ENCODE measurements at places on chromosomes 7 and 10.

DNA sequence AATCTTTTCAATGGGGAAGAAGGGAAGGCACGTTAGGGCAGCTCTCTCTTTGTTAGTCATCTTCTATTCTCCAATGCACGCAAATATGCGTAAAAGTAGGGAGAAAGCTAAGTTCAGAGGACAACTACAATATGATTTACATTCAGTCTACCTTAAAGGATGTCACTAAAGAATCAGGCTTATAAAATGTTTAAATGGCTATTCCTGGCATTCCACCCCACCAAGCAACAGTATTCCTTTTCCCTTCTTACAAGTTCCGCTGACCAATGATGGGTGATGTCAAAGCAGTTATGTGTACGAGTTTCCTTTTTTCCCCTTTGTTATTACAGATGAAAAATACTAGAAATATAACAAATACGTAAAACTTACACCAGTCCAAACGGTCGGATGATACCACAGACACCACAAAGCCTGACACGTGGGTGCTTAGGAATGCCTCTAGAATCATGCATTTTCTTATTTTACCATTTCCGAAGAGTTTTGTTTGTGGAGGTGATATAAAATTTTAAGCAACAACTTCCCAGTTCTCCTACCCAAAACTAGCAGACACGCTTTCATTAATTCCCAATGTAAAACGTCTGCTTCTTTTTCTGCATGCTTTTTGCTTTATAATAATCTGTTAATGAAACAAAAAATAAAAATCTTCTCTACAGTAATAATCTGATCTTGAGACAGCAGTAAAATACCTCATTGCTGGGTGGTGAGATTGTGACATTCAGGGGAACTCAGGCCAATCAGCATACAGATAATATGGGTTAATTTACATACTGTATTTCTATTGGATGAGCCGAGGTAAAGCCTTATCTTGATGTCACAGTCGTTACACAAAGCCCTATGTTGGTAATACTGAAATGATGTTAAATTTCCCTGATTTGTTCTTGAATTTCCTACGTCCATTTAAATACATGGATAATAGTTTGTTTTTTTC, 708 bp upstream of the GPR85 start:
- peak; percentile 95 for DNase-seq

GRCh38 chr7:50645186-50645585, 80.0 kb upstream of the DDC start:
- no peak for DNase-seq

GRCh38 chr10:58721601-58722281, 209.1 kb downstream of the BICC1 start:
- no peak for DNase-seq

- no peak for DNase-seq
These were observed 28.8 kb upstream of the GPR26 start for GRCh38 chr10:123637326-123637880.

GRCh38 chr10:112202561-112203241, 19.1 kb upstream of the GPAM start:
- peak; percentile 37 for DNase-seq

- DNase-seq = peak; percentile 45
These were observed 40.5 kb downstream of the PRSS2 start for GRCh38 chr7:142811154-142811737.

GRCh38 chr7:65992526-65992925, 10.5 kb upstream of the GUSB start:
- DNase-seq = no peak

DNA sequence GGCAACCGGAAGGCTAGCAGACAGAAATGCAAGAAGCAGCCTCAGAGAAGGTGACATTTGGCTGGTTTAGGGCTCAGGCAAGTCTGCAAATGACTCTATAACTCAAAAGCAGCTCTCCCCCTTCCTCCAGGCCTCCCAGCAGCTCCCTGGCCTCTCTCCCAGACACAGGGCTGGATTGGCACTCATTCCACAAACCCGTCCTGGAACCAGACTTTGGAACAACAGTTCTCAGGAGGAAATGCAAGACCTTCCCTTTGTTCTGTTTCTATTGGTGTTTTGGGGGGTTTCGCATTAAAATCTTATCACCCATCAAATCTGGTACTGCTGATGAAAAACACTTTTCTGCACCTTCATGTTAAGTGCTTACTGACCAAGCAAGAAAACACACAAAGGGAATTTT, 40.3 kb upstream of the EFCAB10 start:
- no peak for DNase-seq

- DNase-seq = no peak
These were observed 128.6 kb downstream of the OAT start for GRCh38 chr10:124289851-124290795.

DNA sequence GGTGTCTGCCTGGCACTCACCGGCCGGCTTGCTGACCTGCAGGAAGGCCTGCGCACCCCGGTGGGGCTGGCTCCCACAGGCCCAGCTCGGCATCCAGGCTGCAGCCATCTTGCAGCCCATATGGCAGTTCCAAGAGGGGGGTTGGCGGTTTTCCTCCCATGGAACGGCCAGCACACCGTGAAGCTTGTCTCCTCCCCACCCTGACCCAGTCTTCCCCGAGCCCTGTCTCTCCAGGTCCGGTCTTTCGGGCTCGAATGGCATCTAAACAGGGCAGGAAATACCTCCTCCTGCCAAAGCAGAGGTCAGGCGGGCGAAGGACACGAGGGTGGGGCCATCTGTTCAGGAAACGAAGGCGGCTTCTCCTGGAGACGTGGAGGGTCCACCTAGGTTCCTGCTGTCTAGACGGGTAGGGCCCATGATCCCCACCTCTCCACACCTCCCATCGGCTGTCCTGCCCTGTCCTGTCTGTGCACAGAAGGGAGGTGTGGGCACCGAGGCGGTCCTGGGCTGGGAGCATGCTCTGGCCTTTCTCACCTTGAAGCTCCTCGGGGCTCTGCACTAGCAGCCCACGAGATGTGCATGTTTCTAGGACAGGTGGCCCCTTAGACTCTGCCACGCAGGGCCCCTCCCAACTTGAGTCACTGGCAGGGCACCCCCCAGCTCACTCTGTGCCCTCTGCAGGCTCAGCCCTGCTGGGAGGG, 113.7 kb upstream of the DIP2C start:
- no peak for DNase-seq

DNA sequence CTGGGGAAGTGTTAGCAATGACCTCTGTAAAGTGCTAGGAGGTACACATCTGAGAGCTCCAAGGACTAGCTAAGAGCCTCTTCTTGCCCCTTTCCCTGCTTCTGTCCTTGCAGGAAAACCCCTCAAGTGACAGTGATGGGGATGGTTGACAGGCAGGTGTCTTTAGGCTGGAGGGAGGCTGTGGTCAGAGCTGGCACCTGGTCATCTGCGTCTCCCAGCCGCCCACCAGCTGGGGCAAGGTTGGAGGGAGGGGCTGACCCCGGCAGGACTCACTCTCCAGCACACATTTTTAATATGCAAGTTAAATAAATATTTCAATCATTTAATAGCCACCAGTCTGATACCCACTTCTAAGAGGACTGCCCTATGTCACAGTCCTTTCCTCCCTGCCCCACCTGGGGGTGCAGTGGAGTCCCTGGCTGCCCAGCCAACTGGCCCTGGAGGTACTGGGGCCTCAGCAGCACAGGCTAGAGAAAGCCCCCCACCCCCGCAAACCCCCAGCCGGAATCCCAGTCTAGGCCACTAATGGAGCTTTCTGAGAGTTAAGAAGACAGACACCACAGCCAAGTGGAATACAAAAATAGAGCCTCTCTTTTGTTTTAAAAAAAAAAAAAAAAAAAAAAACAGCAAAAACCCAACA, 6.3 kb downstream of the FGF8 start:
- no peak for DNase-seq

DNA sequence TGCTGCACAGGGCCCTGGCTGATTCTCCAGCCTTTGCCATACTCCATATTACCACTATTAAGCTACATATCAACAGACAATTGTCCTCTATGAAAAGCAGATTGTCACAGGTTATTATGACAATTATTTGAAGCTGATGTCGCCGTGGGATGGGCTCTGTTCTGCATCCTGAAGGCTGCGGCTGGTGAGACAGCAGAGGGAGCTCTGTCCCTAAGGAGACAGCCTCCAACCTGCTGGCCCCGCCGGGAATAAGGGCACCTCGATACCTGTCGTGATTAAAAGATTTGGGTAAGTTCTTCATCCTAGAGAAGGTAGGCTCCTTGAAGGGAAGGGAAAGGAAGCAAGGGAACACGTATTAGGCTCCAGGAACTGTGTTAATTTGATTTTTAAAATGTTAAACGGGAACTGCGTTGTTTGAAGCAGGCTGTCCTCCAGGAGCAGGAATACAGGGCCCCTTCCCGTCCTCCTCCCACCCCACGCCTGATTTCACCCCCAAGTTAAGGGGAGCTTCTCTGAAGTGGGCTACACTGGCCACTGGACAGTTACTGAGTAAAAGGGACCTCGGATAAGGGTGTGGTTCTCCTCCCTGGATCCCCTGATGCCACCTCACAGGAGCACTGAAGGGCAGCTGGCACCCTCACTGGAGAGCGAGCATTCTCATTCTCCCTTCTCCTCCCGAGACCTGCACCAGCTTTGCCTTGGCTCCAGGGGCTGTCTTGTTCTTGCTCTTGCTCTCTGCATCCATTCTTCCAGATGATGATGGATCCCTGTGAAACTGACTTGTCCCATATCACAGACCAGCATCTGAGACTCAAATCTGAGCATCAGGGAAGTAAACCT, 11.8 kb upstream of the TIAL1 start:
- peak; percentile 23 for DNase-seq

DNA sequence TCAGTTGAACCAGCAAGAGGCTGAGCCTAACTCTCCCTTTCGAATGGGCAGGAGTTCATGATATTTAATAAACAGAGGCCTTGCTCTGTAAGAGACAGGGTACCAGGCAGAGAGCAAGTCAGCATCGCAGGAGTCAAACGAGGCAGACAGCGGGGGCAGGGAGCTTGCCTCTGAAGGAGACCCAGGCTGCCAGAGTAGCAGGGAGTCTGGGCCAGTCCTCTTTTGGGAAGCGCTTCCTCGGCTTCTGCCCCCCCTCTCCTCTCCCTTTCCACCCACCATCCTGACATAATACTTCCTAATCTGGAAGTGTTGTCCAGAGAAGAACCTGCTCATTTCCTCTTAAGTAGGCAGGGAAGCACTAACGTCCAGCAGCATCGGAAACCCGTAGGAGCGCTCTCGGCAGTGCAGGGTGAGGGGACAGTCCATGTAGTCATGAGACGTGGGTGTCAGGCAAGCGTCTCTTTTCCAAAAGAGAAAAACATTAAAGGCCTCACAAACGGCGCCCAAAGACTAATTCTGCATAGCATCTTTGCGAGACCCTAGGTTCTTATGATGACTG, 171.1 kb downstream of the EGFR start:
- DNase-seq = no peak

GRCh38 chr10:87000491-87000890, 19.6 kb upstream of the FAM25A start:
- DNase-seq = peak; percentile 26

- no peak for DNase-seq
These were observed 181.9 kb upstream of the TCF7L2 start for GRCh38 chr10:112768121-112768520.

GRCh38 chr10:49654036-49654693, 25.3 kb upstream of the C10orf53 start:
- DNase-seq = no peak

- DNase-seq = no peak
These were observed 2.7 kb downstream of the HBP1 start for GRCh38 chr7:107171496-107171895.

GRCh38 chr7:133071506-133071905, 10.4 kb downstream of the CHCHD3 start:
- DNase-seq = no peak

GRCh38 chr10:73828161-73828560, 16.8 kb upstream of the NDST2 start:
- DNase-seq = peak; percentile 62

DNA sequence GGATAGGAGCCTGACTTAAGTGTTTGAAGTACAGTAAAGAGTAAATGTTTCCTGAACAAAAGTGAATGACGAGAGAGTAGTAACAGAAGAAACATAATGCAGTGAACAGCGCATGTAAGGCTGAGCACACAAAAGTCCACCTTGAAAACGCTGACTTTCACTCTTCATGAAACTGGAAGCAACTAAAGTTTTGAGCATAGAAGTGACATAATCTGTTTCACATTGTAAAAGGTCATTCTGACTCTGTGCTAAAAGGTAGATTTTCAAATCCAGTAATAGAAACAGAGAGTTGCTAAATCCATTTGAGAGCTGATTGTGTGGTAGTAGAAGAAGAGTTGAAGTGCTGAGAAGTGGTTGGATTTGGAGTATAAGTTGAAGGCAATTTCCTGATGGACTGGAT, 1037.0 kb downstream of the CNTNAP2 start:
- no peak for DNase-seq

DNA sequence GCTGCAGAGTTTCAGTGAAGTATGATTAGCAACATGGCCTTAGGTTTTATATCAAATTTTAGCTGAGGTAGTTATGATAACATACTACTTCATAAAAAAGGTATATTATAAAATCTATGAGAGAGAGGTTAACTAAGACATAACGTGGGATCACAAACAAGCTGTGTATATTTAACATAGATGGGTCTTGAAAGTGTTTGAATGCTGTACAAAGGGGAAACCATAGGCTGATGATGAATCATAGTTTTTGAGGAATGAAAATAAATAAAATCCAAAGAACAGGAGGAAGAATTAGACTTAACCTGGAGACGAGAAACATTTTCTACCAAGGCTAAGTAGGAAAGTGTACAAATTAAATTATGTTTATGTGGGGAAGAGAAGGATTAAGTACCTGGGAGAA, 119.0 kb downstream of the GNAI1 start:
- no peak for DNase-seq

- DNase-seq = no peak
These were observed 24.1 kb downstream of the AGAP3 start for GRCh38 chr7:151110236-151110940.

- peak; percentile 44 for DNase-seq
These were observed 81.3 kb upstream of the AGR3 start for GRCh38 chr7:16963044-16963443.

GRCh38 chr7:43531700-43532099, 51.2 kb upstream of the STK17A start:
- no peak for DNase-seq

DNA sequence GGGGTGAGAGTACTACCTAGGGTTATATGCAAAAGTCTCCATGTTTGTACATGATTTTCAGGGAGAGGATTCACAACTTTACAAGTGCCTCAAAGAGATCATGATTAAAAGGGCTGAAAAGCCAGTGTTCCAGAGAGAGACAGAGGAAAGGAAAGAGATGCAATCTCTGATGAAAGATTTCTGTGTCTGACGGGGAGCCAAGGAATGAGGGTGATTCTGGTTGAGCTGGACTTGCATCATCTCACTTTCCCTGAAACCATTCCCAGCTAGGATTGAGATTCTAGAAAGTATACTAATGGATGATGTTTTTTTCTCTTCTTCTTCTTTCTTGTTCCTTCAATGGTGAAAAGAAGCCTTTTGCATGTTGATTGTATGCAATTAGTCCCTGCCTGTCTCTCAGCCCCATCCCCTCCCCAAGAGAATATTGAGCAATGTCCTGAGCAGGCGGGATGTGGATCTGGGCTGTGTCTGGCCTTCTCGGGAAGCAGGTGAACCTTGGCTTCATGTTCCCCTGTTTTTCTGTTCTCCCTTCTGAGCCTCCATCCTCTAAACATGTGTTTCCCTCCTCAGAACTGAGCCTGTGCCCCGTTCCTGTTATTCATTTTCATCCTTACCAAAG, 186.1 kb downstream of the ZNF365 start:
- peak; percentile 80 for DNase-seq

GRCh38 chr10:12041766-12042408, 722 bp downstream of the UPF2 start:
- DNase-seq = peak; percentile 22
